ENCODE measurements at places on chromosomes 7 and 10.

DNA sequence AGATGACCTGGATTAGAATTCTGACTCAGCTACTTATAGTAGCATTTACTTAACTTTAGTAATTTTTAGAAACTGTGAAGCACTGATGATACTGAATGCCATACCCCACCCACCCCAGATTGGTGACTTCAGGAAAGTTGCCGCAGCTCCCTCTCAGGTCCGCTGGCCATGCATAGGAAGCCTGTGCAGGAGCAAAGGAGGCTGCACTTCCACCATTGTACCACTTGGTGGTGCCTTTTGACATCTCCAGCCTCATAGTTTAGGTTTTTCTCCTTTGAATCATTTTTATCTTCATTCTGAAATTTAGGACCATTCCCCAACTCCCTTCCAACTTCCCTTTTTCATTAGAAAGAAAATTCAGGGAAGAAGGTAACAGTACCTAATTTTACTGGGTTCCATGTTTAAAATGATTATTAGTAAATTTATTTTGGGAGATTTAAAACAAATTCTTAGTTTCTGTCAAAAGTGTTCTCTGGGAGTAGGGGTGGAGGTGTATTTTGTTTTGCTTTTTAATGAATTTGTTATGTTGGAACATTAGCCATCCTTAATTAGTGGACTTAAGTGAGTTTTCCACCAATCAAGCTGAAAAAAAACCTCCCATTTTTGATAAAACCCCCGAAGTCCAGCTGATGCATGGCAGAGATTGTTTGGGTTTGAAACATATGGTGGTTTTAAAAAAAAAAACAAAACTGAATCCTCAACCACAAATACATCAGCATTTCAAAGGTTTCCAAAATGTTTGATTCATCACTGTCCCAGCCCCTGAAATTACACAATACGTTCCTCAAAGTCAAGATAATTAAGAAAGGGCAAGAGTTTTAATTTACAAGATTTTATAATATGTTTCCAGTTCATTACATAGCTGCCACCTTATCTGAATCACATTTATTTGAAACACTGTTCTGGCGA, 109.6 kb downstream of the WNT2 start:
- peak; percentile 34 for DNase-seq

DNA sequence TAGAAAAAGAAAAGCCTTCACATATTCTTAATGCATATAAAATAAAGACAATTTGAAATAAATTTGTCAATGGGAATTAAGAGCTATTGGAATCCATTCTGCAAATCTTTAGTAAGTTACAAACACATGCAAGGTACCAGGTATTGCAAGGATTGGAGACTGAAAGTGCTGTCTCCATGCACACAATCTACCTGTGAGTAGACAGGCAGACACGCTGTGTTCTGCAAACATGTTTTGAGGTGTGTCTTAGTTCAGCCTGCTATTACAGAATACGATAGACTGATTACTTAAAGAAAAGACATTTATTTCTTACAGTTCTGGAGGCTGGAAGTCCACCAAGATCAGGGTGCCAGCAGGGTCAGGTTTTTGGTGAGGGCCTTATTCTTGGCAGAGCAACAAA, 10.0 kb downstream of the NMT2 start:
- DNase-seq = no peak

DNA sequence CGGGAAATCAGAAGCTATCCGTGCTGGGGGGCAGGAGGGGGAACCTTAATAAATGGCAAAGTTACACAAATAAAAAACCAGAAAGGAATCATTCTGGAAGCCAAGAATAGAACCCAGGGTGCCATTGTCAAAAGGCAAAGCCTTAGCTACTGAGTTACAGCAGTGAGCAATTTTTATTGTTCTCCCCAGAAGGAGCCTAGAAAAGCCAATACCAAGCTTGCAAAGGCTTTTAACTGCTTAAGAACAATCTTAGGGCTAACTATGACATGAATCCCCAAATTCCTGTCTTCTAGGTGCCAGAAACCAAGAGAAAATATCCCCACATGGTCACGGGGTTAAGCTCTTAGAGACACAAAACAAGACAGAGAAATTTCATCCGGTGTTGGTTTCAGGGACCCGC, 482.7 kb downstream of the CCSER2 start:
- DNase-seq = no peak

GRCh38 chr7:37558320-37559096, 109.8 kb upstream of the ELMO1 start:
- no peak for DNase-seq

DNA sequence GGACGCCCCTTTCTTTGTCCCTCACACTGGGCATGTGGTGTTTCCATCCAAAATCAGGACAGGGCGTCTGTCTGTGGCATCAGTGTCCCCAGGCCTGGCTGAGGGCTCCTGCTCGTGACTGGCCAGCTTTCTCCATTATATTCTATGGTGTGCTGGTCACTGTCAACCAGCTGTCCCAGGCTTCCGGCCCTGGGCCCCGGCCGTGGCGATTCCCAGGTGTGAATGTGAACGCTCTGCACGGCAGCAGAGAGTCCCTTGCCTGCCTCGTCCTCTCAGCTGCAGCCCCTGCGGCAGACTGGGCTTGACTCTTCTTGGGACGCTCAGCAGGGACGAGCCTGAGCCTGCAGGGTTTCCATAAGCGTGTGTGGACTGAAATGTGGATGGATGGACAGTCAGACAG, 5.9 kb upstream of the UTF1 start:
- DNase-seq = no peak

DNA sequence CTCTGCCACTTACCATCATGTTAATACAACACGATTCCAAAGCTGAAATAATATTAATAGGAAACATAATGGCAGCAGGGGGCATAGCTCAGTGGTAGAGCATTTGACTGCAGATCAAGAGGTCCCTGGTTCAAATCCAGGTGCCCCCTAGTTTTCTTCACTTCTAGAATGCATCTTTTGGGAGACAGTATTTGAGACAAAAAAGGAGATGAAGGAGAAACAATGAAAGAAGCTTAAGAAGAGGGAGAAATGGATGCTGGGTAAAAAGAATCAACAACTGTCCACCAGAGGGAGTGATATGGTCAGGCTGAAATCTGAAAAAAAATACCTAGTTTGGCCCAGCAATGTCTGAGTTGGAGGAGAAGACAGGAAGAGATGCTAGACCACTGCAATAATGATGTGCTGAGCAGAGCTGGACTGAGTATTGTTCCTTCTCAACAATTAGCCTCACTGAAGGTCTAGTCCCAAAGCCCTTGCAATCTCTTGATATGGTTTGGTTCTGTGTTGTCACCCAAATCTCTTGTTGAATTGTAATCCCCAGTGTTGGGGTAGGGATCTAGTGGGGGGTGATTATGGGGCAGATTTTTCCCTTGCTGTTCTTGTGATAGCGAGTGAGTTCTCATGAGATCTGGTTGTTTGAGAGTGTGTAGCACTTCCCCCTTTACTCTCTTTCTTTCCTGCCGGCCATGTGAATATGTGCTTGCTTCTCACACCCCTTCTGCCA, 48.3 kb downstream of the ZNF783 start:
- DNase-seq = peak; percentile 28

GRCh38 chr10:52623761-52624160, 148.8 kb downstream of the MBL2 start:
- DNase-seq = no peak

DNA sequence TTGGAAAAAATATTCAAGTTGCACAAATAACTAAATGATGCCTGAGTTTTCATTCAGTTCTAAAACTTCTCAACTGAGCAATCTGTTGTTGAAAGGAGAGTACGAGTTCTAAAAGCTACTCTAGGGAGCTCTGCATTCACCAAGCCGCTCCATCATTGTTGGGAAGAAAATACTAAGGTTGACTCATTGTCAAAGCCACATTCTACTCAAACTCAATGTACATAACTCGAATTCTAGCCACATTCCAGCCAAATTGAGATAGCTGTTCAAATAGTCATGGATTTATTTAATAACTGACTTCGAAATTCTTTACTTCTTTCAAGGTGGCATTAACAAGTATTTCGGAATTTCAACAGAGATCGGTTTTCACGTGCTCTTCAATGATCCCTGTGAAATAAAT, 63.4 kb downstream of the KIAA1217 start:
- no peak for DNase-seq

DNA sequence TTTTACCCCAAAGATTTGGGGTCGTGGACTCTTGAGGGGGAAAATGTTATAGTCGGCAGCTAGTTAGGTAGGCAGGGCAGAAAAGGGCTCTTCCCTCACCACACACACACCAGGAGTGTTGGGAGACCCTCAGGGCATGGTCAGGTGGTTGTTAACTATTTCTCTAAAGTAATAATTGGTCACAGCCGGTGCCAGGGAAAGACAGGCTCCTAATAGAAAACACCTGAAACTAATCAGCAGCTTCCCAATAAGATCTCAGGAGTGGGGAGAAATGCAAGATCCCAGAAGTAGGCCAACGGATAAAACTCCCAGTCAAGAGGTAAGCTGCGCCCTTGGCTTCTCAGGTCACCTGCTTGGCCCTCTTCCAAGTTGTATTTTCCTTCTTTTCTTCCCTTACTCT, 213.1 kb downstream of the PHTF2 start:
- DNase-seq = no peak

DNA sequence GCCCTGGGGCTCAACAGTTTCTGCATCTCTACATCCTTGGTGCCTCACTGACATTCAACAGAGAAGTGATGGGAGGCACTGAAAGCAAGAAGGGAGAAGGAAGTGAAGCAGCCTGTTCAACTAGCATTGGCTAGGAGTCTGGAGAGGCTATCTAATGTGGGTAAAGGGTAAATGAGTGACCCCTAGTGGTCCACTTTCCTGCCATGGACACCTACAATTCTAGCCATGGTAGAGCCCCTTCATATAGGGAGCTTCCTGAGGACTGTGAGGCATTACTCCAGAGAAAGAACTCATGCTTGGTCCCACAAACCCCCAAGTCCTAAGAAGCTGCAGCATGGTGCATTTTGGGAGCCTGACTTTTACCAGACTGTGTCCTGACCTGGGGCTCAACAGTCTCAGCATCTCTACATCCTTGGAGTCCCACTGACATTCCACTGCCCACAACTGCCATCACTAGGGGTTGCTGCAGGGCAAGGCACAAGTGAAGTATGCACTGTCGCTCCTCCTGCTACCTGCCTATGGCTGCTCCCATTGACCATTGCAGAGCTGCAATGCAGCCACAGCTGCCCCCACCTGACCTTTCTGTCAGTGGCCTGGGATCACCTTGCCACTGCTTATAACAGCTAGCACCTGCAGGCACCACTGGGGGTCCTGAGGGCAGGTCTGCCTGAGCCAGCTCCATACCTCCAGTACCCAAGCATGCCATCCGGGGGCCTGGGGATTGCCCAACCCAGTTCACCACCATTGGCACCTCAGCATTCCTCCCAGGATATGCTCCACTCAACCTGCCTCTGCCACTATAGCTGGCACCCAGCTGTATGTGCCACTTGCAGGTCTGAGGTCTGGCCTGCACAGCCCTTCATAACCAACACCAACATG, 44.1 kb upstream of the CDK6 start:
- peak; percentile 25 for DNase-seq

- no peak for DNase-seq
These were observed 216.4 kb downstream of the CRPPA start for GRCh38 chr7:16204953-16205352.

DNA sequence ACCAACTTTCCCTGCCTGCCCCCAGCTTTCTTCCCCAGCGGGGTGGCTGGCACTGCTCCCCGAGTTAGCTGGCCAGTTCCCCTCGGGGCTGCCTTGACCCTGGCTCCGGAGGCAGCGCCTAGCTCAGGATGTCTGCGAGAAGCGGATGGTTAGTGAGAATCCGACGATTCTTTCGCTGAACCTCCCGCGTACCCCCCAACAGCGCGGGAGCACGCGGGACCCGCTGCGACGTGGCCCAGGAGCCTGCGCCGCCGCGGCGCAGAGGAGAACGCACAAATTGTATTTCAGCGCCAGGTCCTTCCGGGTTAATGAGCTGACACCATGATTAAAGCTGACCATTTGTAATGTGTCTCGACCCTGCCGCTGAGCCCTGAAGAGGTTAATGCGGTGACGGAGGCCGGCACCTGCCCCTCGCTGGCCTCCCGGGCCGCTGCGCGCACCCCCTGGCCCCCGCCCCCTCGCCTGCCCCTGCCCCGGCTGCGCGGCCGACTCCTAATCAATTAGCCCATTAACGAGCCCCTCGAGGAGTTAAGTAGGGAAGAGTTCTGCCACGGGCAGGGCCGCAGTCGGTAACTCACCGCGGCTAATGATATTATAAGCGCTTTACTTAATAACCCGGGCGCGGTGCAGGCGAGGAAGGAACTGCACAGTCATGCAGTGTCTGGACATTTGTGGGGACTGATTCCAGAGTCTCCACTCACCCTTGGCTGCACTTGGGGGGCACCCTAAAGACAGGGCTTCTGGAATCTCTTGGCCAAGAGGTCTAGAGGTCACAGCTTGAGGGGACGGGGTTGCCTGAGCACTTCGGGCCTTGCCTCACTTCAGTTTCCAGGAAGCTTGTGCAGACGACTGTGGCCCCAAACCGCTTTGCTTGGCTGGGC, 1.7 kb upstream of the HMX2 start:
- DNase-seq = no peak

GRCh38 chr10:112949875-112950507, at the start of gene TCF7L2:
TCF7L2 (plus strand) TSS chr10:112950247; CDS start chr10:112950757, 510 bp downstream.
- DNase-seq = peak; percentile 50

GRCh38 chr7:72406820-72407403, 5.2 kb downstream of the CALN1 start:
- no peak for DNase-seq

- no peak for DNase-seq
These were observed at the start of gene IGF2BP3 for GRCh38 chr7:23470330-23471105. IGF2BP3 (minus strand) TSS chr7:23470491; CDS start chr7:23470110, 381 bp downstream.

DNA sequence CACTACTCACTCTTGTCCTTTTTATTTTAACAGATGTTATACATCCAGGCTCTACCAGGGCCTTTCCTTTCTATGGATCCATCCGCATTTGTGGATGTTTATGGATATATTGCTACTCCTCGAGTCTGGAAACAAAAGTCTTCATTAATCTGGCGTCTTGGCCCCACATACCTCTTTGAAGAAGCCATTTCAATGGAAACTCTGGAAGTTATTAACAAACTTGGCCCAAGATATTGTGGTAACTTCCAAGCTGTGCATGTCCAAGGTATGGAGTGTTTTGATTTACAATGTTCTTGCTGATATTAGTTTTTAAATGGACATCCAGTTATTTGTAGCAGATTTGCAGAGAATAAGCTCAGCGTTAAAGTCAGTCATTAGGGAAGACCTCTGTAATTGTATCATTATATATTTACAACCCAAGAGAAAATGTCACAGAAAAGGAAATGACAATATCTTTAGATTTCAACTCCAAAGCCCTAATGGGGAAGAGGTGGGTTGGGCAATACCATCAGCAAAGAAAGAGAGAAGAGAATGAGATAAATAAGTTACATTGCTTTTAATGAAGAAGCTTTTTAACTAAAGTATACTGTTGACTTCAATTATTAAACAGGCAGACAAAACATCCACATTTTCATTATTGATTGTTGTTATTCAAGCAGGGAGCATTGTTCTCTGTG, 102.1 kb downstream of the WDFY4 start:
- DNase-seq = no peak
